ENCODE measurements at places on chromosomes 1 and 21.

DNA sequence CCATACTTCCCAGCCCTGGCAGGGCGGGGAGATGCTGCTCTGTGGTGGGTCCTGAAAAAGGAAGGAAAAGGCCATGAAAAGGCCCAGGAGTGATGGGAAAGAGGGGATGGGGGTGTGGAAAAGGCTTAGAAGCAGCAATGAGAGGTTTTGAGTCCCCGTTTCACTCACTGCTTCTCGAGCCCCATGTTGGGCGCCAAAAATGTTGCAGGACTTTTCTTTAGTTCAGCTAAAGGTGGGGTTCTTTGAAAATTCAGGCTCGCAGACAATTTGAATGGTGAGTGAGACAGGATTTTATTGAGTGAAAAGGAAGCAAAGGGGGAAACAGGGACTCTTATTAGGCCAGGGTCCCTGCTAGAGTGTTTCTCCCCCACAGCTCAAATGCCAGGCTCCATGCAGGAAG, 93.1 kb downstream of the MRPS6 start:
- DNase-seq = no peak

GRCh38 chr1:160997323-160998038, 23.5 kb downstream of the F11R start:
- DNase-seq = no peak

GRCh38 chr1:12634696-12635202, 9.1 kb upstream of the AADACL4 start:
- DNase-seq = no peak

- DNase-seq = no peak
Observed at GRCh38 chr1:239255628-239256160, 130.7 kb upstream of the CHRM3 start.

DNA sequence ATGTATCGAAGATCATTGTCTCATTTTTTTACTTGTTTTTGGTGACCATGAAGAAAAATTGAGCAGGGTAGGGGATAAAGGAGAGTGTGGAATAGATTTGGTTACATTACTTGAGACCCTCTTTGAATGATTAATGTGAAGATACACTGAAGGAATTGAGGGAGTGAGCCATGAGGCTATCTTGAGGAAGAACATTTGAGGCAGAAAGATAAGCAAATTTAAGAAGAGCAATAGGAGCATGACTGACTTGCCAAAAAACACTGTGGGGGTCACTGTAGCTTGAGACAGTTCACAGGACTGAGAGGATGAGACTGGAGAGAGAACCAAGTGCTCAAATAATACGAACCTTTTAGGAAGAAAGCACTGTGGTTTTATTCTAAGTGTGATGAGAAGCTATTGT, 43.1 kb upstream of the PTPRC start:
- DNase-seq = no peak
